ENCODE measurements at places on chromosomes 4 and X. TPM values are rescaled to one million over a fixed set of nuclear protein-coding genes. Genes with fewer than 3 reads are reported as not detected.

The TFE3 gene
- total RNA-seq, result 45.9 TPM

The ZMYM3 gene
- total RNA-seq, result 48.9 TPM

The ZNF275 gene
- total RNA-seq, result 6.9 TPM

The TRIM2 gene
- 49.2 TPM for total RNA-seq

The SLC6A8 gene
- 40.2 TPM for total RNA-seq

The CLGN gene
- 6.7 TPM for total RNA-seq

Data from H7 (cell line).